ENCODE measurements at places on chromosomes 6 and 20. TPM values are rescaled to one million over a fixed set of nuclear protein-coding genes. Genes with fewer than 3 reads are reported as not detected.
A peak's percentile ranks its signal among the peaks of the same experiment; 100 is the strongest.

The PRSS16 gene
- 1.3 TPM for total RNA-seq

The MOG gene
- total RNA-seq, result not detected

The TREM2 gene
- not detected for total RNA-seq

The RNF182 gene
- total RNA-seq, result not detected

The CD93 gene
- 0.41 TPM for total RNA-seq

The LPA gene
- not detected for total RNA-seq

The KIF25 gene
- not detected for total RNA-seq

The PRSS35 gene
- total RNA-seq, result not detected

The LGSN gene
- total RNA-seq, result not detected

The CRISP3 gene
- total RNA-seq, result not detected

GRCh38 chr6:4220558-4220957 lies 85.2 kb upstream of the ECI2 start:
- no peak for DNase-seq

GRCh38 chr6:113662688-113663333 lies 194.3 kb upstream of the MARCKS start:
- DNase-seq, result no peak

- DNase-seq, result no peak
Observed at GRCh38 chr6:47009583-47009982, 32.5 kb downstream of the ADGRF1 start.

- no peak for DNase-seq
Observed at GRCh38 chr6:68876792-68877493, 241.9 kb downstream of the ADGRB3 start.

- DNase-seq, result no peak
Observed at GRCh38 chr6:40082278-40083043, 148.2 kb upstream of the MOCS1 start.

- no peak for DNase-seq
Observed at GRCh38 chr6:35015996-35016395, 125.1 kb downstream of the TCP11 start.

DNA sequence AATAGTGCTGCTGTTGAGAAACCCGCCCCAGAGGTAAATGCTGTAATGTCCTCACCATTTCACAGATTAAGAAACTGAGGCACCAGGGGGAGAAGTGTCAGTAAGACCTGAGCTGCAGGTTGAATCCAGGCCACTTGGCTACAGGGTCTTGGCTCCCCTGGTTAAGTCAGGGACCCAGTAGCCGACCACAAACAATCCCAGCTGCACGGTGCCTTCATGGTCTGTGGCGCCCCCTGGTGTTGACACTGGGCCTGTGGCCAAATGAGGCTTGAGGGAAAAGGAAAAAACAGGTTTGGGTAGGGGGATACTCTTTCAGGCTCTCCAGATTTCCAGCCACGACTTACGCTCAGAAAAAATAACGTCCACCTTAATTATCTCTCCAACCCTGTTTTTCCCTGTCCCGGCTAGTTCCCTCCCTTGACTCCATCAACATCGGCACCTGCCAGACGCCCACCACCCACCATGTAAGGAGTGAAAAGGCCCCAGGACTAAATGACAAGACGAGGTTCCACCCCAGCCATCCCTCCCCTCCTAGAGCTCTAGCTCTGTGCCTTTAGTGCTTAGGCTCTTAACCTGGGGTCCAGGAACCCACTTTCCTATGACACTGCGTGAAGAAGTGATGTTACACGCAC lies 47.7 kb upstream of the POLR1H start:
- no peak for DNase-seq

GRCh38 chr20:51372176-51372803 lies 170.2 kb downstream of the NFATC2 start:
- DNase-seq, result peak; percentile 63

- no peak for DNase-seq
Observed at GRCh38 chr20:9407805-9408421, 106.5 kb upstream of the LAMP5 start.

DNA sequence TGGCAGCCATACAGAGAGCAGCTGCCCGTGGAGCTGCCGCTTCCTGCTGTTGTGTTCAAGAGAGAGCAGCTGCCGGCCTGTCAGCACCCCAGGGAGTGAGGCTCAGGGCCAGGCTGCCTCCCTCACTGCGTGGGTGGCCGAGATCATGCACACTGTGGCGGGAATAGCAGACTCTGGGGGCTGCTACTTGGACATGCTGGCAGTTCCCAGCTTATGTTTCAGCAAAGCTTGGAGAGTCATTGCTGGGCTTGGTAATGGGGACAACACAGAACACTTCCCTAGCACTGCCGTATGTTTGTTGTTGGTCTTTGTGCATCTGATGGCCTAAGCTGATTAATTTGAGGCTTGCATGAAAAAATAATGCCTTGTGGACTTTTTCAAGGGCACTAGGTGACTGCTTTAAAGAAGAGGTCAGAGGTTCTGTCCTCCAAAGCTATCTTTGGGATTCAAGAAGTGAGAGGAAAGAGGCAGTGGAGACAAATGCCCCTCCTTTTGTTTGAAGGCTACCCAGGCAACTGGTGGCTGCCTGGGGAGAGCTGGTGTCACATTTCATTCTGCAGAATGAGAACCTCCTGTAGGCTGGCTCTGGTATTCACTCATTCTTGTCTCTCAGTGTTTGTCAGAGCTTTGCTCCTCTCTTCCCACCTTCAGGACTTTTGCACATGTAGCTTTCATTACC lies 18.8 kb downstream of the MRAP2 start:
- DNase-seq, result no peak

DNA sequence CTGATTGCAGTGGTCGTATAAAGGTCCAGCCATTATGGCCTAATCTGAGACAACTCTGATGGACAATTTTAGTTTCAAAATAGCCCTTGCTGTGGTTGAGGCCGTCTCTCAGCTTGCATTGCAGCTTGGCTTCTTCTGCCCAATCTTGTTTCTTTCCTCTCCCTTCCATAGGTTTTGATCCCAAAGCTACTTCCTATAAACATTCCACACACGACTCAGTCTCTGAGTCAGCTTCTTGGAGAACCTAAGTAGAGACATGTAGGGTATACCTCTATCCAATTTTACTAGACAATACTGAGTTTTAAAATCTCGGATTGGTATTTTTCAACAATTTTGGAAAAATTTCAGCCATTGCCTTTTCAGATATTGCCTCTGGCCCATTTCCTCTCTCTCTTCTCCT lies 13.4 kb downstream of the IYD start:
- no peak for DNase-seq

DNA sequence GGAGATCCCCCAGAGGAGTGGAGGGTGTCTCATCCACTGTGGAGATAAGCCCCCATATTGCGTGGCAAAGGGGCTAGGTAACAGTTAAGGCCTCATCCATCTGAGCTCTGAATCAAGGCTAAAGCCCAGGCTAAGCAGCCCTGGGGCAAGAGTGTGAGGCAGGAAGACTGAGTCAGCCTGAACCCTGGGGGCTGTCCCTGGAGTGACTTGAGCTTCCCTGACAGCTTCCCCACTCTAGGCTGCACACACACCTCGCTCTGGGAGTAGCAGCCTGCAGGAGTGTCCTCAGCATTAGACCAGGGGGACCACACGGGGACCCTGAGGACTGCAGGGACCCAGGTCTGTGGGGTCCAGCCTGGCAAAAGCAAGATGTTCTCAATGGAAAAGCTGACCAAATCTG lies 27.9 kb downstream of the UBD start:
- peak; percentile 25 for DNase-seq

- DNase-seq, result no peak
Observed at GRCh38 chr20:54048481-54048880, 21.9 kb downstream of the BCAS1 start.

GRCh38 chr20:62707921-62708521 lies 615 bp upstream of the NTSR1 start:
- DNase-seq, result peak; percentile 33

All from activated naive CD4-positive, alpha-beta T cell treated with anti-CD3 and anti-CD28 coated beads, Interleukin-2, amount 50 U/mL, for 72 hours (primary cell).